ENCODE measurements at places on chromosomes 2 and 18.

GRCh38 chr2:45211636-45212035 lies 202.4 kb upstream of the SIX2 start:
- no peak for DNase-seq

DNA sequence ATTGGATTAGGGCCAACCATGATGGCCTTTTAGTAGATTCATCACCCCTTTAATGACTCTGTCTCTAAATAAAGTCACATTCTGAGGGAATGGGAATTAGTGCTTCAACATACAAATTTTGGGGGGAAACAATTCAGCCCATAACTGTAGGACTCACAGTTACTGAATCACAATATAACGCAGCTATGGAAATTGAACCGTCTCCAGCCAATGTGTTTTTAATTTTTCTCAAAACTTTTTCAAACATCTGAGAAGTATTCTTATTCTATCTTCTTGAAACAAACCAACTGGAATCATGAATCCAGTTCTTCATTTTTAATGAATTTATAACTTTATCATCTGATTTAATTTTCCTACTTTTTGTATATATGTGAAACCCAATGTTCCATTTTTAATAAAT lies 373.1 kb upstream of the SYT4 start:
- no peak for DNase-seq

GRCh38 chr18:54396760-54397159 lies 39.1 kb downstream of the C18orf54 start:
- no peak for DNase-seq

GRCh38 chr2:106142683-106143082 lies 51.4 kb downstream of the UXS1 start:
- no peak for DNase-seq

GRCh38 chr2:67694445-67694844 lies 297.3 kb downstream of the ETAA1 start:
- DNase-seq, result no peak

DNA sequence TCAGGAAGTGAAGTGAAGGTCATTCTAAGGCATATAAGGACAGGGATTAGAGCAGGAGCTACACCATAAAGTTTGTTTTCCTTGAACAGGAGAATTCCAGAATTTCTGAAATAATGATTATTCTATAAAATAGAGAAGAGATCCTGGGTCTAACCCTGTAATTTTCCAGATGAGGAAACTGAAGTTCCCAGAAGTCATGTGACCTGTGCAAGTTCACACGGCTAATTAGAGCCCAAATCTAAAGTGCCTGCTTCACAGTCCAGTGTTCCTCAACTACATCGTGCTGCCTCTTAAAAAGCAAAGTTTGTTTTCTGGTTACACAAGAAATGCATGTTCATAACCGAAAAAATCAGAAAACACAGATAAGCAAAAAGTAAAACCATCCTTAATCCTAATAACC lies 34.9 kb downstream of the PLB1 start:
- DNase-seq, result no peak

DNA sequence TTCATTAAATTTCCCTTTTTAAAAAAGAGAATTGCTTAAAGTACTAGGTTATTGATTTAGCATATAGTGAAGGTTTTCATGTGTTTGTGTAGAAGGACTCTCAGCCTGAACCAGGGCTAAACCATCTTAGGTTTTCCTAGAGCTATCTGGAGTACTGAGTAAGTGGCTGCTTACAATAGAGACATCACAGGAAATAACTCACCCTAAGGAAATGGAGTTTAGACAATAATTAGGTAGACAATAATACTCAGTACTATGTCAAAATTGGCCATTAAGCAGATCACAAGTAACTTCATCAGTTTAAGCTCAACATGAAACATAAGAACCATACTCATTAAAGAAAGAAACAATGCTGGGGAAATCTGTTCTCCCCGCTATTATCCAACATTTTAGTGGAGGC lies 240.0 kb downstream of the RND3 start:
- no peak for DNase-seq

GRCh38 chr18:33460681-33461080 lies 20.2 kb upstream of the CCDC178 start:
- DNase-seq, result no peak

DNA sequence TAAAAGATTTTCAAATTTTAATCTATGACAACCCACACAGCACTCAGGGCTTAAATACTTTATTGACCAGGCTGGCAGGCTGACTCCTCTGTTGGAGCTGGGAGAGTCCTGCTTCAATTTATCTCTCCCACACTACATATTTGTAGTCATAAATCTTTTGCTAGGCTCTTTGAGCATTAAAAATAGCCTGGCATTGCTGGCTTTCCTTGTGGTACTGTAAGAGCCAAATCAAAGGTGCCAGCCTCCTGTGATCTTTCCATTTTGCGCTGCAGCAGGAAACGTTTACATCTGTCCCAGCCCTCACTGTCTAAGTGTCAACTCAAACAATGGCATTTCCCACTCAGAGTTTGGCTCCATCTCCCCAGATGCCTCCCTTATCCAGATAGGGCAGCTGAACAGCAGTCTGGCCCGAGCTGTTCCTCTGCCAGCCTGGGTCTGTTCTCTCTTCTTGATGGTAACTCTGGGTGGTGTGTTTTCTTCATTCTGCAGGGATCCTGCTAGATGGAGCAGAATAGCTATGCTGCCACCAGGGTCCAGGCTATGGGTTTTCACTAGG lies 62.1 kb downstream of the LRRTM1 start:
- DNase-seq, result no peak

DNA sequence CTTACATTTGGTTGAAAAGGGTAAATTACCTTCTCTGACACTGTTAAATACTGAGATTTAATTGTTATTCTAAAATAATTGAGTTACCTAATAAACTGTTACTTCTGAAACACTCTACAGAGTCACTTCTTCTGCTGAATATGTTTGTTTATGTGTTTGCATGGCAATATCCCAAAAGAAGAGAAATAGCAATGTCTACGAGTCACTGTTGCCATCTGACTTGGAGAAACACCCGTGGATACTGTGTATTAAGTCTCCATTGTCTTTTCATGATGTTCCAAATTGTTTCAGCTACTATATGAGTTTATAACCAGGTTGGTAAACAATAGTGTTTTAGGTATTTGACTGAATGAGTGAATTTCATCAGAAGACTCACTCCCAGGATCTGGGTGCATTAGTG lies 754.2 kb upstream of the ID2 start:
- DNase-seq, result no peak

- no peak for DNase-seq
Observed at GRCh38 chr2:18924386-18924785, 335.0 kb upstream of the NT5C1B start.

- peak; percentile 100 for DNase-seq
Observed at GRCh38 chr2:96665083-96665569, 22.6 kb downstream of the FER1L5 start.
